ENCODE measurements at places on chromosomes 16 and 17.

DNA sequence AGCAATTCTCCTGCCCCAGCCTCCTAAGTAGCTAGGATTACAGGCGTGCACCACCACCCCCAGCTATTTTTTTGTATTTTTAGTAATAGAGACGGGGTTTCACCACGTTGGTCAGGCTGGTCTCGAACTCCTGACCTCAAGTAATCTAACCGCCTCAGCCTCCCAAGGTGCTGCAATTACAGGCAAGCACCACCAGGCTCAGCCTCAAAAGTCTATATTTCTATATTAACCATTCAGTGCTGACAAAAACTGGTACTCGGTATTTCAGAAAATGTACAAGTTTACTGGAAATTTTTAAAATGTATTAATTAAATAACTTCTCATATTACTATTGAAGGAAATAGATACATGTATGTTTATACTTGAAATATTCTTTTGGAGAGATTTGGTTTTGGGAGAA lies 1.4 kb upstream of the HEXD start:
- DNase-seq, result peak; percentile 8

DNA sequence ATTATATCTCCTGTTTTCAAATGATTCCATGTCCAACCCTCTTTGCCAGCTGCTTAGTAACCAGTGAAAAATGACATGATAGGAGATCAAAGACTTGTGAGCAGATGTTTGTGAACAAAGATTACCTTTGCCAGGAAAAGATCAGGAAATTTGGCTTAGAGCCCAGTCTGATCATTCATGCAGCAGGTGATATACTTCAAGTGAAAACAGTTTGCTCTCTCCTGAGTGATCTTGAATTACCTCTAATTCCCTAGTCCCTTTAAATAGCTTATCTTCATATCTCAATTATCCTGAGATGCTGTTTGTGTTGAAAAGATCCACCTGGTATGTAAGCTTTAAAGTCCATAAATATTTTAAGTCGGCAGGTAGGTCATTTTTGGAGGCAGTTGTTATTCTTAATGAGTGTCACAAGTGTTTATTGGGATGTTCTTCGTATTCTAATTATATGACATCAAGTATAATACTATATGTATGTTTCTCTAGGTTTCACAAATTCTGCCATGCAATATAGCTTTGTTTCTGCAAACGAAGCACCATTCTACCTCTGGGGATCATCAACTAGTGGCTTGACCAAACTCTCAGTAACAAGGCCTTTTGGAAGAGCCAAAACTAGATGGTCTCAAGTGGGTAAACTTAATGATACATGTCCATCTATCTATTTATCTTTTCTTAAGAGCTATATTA lies 13.2 kb upstream of the VPS35L start:
- no peak for DNase-seq

GRCh38 chr16:68074850-68075555 lies 10.2 kb upstream of the NFATC3 start:
- peak; percentile 81 for DNase-seq

DNA sequence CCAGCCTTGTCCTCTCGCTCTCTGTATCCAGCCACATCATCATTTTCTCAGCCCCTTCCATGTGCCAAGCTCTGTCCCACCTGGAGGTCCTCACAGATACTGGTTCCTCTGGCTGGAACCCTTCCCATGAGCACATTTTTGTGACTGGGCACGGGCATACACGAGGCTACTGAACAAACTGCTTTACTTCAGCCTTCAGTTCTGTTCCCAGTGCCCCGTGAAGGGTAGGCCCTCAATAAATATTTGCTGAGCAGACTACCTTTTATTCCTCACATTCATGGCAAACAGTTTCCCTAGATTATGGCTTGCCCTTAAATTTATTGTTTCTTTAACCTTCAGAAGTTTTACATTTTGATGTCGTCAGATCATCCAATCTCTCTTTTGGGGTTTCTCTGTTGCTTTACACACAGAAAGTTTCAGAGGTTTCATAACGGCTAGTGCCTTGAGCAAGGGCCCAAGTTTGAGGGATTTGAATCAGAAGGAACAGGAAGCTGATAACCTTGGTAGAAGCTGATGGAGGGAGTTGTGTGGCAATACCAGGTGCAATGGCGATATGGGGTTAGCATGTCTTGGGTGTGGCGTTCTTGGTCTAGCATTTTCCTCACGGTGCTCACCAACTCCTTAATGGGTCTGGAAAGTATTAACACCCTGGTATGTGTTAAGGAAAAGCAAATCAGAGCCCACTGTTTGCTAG lies 27.8 kb downstream of the TMEM92 start:
- no peak for DNase-seq

DNA sequence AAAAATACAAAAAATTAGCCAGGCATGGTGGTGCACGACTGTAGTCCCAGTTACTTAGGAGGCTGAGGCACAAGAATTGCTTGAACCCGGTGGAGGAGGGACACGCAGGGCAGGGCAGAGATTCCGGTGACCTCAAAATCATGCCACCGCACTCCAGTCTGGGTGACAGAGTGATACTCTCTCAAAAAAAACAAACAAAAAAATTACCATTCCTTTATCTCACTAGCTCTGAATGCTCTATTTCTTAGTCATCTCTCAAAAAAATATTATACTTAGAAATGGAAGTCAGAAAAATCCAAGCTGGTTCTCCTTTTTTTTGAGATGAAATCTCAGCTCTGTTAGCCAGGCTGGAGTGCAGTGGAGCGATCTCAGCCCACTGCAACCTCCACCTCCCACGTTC lies 40.8 kb downstream of the SPOP start:
- DNase-seq, result no peak

GRCh38 chr17:70813355-70813930 lies 644.1 kb downstream of the KCNJ2 start:
- no peak for DNase-seq

DNA sequence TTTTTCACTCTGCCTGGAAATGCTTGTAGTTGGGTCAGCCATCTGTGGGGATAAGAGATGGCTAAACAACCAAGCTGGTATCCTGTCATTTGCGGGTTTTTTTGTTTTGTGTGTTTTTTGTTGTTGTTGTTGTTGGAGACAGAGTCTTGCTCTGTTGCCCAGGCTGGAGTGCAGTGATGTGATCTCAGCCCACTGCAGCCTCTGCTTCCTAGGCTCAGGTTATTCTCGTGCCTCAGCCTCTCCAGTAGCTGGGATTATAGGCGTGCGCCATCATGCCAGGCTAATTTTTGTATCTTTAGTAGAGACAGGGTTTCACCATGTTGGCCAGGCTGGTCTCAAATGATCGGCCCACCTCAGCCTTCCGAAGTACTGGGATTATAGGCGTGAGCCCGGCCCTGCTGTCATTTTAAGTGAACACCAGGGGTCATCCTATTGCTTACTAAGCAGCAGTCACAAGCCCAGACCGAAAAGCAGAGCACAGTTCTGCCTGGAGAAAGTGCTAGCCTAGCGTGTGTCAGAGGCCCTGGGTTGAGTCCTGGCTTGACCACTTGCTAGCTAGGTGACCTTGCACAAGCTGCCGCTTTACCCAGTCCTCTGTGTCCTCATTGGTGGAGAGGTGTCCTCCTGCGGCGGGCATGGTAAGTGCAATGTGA lies 4.6 kb downstream of the SMCR8 start:
- DNase-seq, result peak; percentile 13

GRCh38 chr17:20043021-20043420 lies 33.9 kb downstream of the SPECC1 start:
- peak; percentile 19 for DNase-seq

DNA sequence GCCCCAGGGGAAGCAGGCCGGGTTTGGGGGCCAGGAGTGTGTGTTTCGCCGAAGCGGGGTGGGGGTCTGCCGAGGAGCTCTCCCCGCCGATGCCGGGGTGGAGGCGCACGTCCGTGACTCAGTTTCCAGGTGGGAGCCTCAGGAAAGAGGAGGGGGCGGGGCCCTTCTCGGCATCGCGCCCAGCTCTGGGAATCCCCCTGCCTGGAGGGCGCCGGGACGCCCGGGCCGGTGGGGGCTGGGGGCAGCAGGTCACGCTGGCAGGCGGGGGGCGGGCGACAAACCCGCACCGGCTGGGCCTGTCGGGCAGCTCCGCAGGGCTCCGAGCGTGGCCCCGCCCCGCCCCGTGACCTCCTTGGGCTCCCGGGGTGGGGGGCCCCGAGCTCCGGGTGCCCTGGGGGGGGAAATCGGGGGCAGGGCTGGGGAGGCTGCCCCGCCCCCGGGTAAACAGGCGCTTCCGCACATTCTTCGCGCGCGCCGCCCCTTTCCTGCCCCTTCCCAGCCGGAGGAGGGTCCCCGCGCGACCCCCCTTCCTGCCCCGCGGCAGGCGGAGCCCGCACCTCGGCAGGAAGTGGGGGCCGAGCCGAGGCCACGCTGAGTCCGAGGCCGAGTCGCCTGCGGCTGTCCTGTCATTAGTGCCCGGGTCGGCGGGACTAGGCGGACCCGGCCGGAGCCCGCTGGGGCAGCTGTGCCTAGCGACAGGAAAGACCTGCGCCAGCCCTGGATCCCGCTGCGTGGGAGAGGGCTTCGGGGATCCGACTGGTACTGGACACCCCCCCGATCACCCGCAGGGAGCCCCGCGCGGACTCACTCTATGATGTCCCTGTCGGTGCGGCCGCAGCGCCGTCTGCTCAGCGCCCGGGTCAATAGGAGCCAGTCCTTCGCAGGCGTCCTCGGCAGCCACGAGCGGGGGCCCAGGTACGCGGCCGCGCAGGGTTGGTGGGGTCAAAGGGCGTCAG lies 9.3 kb downstream of the RIPOR1 start:
- peak; percentile 85 for DNase-seq

Data from CD4-positive, alpha-beta T cell treated with Interleukin-1 beta for 1 hour (primary cell).